Activated naive CD4-positive, alpha-beta T cell (primary cell): ENCODE measurements at places on chromosomes 5 and 9.
A peak's percentile ranks its signal among the peaks of the same experiment; 100 is the strongest.

DNA sequence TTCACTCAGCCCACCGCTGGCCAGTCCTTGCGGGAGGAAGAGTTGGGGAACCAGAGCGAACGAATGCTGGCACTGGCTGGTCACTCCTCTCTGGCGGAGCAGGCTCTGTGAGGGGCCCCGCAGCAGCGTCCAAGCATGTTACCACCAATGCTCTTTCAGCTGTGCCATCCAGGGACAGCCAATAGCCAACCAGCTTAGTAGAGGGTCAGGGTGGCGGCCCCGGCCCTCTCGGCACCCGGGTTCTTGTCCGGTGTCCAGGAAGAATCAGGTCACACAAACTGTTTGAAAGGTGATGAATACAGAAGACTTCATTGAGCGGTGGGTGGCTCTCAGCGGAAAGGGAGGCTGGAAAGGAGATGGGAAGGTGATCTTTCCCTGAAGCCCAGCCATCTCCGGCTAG is 135.3 kb downstream of the EGFLAM start:
- no peak for DNase-seq

DNA sequence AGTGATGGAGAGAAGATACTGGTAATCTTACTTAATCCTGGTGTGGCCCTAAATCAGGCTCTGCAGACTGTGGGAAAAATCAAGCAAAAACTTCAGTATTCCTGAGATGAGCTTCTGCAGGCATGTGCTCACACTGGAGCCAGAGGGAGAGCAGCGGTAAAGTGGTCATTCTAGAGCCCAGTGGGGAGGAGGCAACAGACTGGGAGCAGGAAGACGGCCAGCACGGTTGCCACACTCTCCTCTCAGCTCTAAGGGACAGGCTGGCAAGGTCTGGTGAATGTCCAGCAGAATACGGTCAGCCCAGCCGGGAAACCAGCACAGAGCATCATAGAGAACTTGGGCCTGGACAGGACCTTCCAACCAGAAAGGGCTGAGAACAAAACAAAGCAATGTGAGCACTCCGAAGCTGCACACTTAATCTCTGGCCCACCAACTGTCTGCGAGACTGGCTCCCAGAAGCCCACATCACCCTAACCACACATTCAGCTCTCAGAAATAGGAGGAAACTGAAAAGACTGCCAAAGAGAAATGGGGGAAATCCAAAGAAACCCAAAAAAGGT is 30.3 kb downstream of the MED27 start:
- no peak for DNase-seq

GRCh38 chr5:143700994-143701393 is 111.0 kb upstream of the HMHB1 start:
- DNase-seq = no peak

- no peak for DNase-seq
Measured at GRCh38 chr5:161189452-161189851, 337.4 kb upstream of the ATP10B start.

DNA sequence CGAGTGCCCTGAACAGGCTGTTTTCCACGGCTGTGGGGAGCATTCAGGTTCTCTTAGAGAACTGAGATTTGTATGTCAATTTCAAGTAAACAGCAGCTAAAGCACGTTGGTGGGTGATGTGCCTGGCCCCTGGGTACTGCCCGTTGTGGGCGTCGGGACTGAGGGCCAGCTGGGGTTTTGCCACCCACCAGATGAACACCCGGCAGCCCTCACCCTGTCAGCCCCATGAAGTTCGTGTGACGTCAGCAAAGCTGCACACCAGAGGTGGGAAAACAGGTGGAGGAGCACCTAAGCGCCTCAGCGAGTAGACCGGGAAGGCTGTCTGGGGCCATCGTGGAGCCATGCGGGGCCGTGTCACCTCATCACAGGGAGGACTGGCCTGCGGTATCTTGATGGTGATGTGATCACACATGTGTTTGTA is 9.2 kb downstream of the CEP72 start:
- no peak for DNase-seq

- DNase-seq = peak; percentile 8
Measured at GRCh38 chr9:132114102-132114707, 34.5 kb upstream of the MED27 start.

GRCh38 chr5:62059960-62060359 is 246.0 kb upstream of the KIF2A start:
- DNase-seq = no peak

- no peak for DNase-seq
Measured at GRCh38 chr9:35258660-35259474, 97.1 kb downstream of the UNC13B start.

- no peak for DNase-seq
Measured at GRCh38 chr5:123262216-123262823, 160.9 kb downstream of the CEP120 start.

DNA sequence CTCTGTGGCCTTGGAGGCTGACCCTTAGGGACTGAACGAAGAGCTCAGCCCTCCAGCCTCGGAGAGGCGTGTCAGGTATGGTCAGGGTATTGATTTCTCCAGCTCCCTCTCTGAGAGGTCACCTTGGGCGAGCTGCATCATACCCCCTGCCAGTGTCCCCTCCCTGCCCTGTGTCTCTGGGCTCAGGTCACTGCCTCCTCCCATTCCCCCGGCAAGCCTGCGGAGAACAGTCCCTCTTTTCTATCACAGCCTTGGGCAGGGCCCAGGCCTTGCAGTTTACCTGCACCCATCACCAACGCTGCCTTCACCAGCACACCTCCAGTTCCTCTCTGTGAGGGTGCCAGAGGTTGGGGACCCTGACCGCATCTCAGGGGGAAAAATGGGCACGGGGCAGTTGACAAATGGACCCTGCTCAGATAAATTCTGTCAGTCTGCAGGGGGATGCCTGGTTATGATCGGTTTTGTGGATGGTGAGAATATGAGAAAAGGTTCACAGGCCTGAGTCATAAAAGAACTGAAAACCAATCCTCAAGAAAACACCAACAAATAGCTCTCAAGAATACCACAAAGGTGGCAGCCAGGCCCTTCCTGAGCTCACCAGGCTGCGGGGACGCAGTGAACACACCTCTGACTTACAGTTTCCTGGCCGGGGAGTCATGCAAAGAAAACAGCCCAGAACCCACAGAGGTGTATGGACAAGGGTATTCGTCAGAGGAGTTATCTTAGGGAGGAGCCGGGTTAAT is 24.7 kb upstream of the RXRA start:
- no peak for DNase-seq

GRCh38 chr9:123339666-123340510 is 16.1 kb upstream of the CRB2 start:
- no peak for DNase-seq

GRCh38 chr5:51384281-51384840 is 1.1 kb downstream of the ISL1 start:
- DNase-seq = no peak

GRCh38 chr9:129826759-129827158 is 2.8 kb upstream of the TOR1A start:
- DNase-seq = no peak

- DNase-seq = no peak
Measured at GRCh38 chr9:130756037-130756436, 62.5 kb downstream of the EXOSC2 start.

- DNase-seq = no peak
Measured at GRCh38 chr9:84759300-84759750, 89.8 kb downstream of the NTRK2 start.

- DNase-seq = no peak
Measured at GRCh38 chr5:54390015-54390414, 65.5 kb upstream of the HSPB3 start.

- DNase-seq = no peak
Measured at GRCh38 chr5:34957857-34958690, 28.7 kb downstream of the DNAJC21 start.

DNA sequence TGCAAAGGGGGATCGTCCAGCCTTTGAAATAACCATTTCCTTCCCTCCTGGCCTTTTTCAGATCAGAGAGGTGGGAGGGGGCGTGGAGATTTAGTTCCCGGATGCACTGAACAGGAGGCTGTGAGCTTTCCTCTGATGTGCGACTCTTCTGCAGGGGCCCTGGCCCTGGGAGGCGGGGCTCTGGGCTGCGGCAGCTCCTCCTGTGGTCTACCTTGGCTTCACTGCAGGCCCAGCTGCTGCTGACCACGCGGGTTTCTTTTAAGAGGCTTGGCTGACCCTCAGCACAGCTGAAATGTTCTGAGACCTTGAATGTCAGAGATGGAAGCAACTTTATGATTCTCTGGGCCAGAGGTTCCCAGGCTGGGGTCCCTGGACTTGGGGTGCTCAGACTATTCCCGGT is 27.0 kb upstream of the COL15A1 start:
- no peak for DNase-seq

DNA sequence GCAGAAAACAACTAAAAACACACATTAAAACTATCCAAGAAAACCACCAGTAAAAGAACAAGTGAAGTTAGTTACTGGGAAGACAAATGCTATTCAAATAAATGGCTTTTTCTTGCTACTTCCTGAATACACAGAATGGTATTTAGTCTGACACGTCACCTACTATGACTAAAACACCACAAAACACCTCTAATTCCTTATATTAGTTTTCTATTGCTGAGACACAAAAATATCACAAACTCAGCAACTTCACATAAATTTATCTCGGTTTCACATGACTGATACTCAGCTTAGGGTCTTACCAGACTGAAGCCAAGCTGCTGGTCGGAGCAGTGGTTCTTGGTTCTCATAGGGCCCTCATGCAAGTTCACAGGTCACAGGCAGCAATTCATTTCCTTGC is 5.4 kb downstream of the DMAC1 start:
- no peak for DNase-seq

- DNase-seq = no peak
Measured at GRCh38 chr9:83196946-83197345, 134.0 kb upstream of the RASEF start.

GRCh38 chr9:36625006-36625615 is 52.4 kb downstream of the MELK start:
- DNase-seq = no peak

DNA sequence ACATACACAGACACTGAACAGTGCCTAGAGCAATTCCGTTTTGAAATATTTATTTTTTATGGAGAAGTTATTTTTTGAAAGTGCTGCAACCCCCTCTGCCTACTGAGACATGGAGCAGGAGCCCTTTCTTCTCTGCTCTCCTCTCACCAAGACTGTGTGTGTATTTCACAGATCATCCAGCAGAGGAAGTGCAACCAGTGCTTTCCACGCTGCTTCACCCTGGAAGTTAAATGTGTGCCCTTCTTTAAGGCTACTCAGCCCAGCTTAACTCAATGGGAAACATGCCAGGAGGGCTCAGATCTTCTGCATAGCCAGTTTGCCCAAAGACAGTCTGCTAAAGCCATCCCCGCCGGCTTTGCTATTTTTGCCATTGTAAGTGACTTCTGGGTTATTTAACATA is 606.3 kb downstream of the TLE1 start:
- DNase-seq = no peak

DNA sequence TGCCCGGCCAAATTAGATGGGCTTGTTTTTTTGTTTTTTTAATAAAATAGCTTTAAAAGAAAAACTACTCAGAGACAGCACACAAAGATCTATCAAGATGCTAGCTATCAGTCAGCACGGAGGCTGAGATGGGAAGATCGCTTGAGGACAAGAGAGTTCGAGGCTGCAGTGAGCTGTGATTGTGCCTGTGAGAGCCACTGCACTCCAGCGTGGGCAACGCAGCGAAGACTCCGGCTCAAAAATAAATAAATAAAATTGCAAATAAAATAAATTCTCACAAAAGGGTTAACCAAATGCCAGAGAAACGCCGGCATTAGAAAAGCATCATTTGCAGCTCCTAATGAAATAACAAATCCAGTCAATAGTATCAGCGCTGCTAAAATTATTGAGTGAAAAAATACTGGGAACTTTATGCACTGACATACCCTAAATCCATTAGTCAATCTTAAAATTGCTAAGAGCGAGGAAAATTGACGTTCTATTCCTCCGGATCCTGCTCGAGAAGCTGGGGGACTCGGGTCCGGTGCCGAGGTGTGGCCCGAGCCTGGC is 681 bp downstream of the CPLANE1 start:
- no peak for DNase-seq

GRCh38 chr9:132141344-132141947 is 20.4 kb upstream of the NTNG2 start:
- no peak for DNase-seq

- no peak for DNase-seq
Measured at GRCh38 chr5:100694100-100694499, 158.9 kb downstream of the FAM174A start.

DNA sequence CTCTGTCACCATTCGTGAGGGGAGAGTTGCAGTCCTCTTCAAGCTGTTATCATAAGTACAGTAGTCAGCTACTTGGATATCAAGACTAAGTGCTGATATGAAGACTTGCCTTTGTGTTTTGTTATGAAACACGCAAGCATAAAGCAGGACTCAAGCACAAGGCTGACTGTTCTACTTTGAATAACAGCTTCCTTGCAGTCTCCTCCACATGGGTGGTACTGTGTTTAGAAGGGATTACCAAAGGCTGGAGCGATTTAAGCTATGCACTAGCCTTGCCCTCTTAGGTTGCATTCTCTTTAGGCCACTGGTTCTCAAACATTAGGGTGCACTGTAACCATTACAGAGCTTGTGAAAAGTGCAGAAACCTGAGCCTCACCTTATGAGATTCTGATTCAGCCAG is 41.4 kb downstream of the SLC25A51 start:
- no peak for DNase-seq

GRCh38 chr9:33186457-33187168 is 19.5 kb upstream of the B4GALT1 start:
- no peak for DNase-seq

DNA sequence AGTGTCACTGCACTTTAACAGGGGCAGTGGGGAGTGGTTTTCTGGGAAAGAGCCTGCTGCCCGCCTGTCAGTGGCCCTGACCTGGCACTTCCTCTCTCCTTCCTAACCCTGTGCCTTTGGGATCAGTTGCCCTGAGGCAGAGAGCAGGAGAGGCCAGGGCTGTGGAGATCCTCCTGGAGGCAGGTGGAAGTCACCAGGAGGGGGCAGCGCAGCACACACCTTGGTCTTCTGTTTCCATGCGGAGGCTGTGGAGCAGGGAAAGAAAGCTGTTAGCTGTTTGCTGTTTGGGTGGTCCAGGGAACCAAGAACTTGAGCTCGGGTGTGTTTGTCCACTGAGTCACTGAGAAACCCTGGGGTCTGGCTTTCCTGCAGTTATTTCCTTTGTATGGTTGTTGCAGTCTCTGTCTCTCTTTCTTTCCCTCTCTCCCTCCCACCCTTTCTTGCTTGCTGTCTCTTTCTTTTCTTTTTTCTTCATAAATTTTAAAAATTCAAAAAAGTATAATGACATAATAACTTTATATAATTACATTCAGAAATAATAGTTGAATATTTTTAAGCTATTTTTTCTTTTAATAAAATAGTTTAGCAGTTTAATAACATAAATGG is 28.1 kb downstream of the NTRK2 start:
- no peak for DNase-seq

DNA sequence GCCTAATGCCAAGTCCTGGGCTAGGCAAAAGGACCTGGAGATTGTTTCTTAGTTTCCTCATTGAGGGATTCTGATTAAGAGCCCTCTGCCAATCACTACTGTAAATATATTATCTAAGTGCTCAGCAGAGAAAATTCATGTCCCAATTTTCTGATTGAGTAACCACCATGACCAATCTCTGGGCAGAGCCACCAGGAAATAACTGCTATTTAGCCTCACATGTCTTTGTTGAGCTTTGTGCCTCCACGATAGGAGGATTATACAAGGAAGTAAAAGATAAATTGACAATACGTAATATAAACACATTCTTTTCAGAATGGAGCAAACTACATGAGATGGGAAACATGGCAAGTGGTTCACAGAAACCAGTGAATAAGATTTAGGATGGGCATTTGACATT is 396.1 kb upstream of the PAPPA start:
- no peak for DNase-seq
